ENCODE measurements at places on chromosomes 3 and 15.

DNA sequence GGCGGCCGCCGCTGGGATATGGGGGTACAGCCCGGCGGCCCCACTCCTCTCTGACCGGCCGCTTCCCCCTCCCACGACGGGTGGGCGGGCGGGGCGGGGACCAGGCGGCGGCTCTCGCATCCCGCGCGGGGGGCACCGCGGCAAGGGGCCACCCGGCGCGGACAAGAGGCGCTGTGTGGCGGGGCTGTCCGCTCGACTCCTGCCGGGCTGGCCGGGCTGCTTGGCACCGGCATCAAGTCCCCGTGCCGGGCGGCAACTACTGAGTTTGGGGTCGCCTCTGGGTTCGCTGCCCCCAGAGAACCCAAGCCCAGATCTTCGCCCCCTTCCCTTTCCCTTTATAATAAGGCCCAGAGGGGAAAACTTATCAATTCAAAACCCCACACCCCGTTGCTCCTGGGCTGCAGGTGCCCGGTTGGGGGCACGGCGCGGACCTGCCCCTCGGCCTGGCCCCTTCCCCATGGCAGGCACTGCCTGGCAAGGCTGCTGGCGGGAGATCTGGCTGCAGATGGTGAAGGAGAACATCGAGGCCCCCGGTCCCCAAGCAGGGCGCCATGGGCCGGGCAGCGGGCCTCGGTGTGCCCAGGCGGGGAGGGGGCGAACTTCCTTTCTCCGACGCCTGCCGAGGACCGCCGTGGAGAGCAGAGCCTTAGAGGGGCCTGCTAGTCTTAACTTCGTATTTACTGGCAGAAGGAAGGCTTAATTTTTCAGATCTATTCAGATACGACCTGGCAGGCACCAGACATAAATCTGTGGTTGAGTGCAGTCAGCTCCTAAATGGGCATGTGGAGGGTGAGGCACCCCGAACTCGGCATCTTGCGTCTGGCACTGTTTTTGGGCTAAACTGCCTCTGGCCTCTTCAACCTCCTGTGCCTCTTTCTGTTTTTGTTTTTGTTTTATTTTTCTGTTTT, 911 bp downstream of the APBA2 start:
- no peak for DNase-seq

DNA sequence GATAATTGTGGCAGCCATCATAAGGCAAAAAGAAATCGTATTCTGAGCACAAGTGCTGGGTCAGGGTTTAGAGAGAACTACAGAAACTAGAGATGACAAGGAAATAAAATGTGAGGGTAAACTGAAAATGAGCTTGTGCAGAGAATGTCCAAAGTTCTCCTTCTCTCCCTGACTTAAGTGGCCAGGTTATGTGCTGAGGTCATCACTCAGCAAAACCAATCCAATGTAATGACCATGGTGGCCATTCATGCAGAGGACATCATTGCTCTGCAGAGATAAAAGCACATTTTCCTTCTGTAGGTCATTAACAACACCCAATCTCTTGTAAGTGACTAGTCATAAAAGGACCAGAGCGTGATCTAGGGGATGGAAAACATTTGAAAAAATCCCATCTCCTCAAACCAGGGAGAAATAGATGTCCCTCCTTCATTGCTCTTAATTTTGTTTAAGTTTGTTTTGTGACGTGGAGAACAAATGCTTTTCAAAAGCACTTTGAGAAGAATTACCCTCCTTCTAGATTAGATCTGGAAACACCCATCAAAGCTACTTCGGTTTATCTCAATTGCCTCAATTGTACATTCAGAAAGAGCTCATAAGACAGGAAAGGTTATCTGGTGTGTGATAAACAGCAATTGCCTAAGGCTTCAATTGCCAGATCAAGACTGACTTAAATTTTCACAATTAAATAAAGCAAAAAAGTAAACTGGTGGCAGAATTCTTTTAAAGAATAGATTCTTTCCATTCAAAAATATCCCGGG, 173.4 kb downstream of the SERPINI1 start:
- no peak for DNase-seq

DNA sequence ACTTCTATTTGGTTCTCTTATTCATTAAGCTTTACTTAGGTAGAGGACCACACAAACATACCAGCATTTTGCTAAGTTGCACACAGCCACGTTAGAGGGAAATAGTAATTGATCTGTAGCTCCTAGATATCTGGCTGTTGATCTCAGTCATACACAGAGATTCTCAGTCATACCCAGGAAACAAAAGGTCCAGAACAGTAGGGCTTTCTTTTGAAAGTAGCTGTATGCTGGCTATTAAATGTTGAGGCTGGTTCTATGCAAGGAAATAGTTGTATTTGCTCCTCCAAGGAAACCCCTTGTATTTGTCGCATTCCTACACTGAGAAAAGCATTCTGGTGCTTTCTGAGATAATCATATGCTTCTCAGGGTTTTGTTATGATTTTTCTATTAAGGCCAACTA, 523.8 kb downstream of the SOX2 start:
- no peak for DNase-seq

DNA sequence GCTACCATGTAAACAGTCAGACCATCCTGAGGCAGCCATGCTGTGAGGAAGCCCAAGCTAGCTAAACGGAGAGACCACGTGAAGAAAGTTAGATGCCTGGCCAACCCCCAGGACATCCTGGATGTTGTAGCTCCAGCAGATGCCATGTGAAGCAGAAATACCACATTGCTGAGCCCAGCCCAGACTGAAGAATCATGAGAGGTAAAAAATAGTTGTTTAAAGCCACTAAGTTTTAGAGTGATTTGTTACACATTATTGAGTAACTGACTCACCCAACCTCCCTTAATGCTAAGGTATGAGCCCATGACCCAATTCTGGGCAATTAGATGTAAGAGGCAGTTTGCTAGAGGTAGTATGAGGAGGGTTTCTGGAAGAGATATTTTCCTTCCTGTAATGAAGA, 200.5 kb downstream of the THRB start:
- no peak for DNase-seq

GRCh38 chr3:43734685-43735084, 43.9 kb downstream of the ABHD5 start:
- no peak for DNase-seq

DNA sequence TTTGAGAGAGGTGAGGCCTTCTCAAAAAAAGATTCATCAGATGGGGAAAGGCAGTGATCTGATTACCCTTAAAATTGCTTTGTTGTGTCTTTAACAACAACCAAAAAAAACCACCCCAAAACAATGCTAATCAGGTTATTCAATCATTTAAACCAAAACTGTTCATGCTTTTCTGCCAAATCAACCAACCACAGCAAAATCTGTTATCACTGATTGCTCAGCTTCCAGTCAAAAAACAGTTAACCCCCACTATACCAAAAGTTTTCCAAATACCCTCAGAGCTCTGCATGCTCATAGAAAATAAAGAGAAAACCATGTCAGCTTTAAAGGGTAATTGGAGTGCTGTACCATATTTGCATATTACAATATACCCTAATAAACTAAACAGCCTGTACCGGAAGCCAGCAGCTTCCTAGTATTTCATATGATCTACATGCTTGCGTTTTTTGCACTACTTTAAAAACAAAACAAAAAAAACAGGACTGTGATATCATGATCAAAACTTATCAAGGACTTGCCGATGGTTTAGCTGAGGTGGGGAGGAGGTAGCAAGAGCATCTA, 22.8 kb downstream of the SATB1 start:
- no peak for DNase-seq

- DNase-seq = no peak
These were observed 207.6 kb upstream of the AZI2 start for GRCh38 chr3:28556195-28556594.

DNA sequence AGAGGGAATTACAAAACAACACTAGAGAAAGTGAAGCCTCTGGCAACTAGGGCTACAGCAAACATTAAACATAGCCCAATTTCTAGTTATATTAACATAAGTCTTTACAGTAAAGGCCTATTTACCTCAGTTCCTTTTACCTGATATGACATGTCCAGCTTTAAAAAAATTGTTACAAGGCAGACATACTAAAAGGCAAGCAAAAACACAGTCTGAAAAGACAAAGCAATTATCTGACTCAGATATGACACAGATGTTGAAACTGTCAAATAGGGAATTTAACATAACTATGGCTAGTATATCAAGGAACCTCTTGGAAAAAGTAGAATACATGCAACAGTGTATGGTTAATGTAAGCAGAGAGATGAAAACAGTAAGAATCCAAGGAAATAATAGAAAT, 238.6 kb downstream of the RAP2B start:
- DNase-seq = no peak

GRCh38 chr3:14241716-14242115, 63.1 kb downstream of the LSM3 start:
- no peak for DNase-seq

GRCh38 chr3:63878394-63879060, 14.9 kb downstream of the ATXN7 start:
- DNase-seq = no peak

- no peak for DNase-seq
These were observed 251.7 kb downstream of the KCNMB2 start for GRCh38 chr3:178787960-178788359.

- DNase-seq = no peak
These were observed 17.8 kb downstream of the DIPK2A start for GRCh38 chr3:143989461-143989860.

GRCh38 chr3:97948351-97949109, 23.7 kb downstream of the RIOX2 start:
- DNase-seq = no peak

DNA sequence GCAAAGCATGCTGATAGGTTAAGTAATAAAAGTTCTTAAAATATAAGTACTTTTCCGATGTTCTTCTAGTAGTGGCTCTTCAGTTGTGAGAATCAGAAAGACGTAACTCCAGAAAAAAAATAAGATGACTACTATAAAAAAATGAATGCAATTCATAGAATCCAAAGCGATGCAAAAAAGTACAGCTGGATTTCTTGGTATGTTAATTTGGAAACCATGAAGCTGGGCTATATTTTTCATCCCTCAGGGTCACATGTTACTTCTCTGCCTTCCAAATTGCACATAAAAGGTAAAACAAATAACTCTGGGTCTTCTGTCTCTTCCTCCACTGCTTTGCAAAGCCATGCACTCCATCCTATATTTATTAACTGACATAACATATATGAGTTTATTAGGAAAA, 843.9 kb upstream of the DPPA4 start:
- DNase-seq = no peak

GRCh38 chr3:197175503-197175902, 122.9 kb downstream of the DLG1 start:
- DNase-seq = no peak

DNA sequence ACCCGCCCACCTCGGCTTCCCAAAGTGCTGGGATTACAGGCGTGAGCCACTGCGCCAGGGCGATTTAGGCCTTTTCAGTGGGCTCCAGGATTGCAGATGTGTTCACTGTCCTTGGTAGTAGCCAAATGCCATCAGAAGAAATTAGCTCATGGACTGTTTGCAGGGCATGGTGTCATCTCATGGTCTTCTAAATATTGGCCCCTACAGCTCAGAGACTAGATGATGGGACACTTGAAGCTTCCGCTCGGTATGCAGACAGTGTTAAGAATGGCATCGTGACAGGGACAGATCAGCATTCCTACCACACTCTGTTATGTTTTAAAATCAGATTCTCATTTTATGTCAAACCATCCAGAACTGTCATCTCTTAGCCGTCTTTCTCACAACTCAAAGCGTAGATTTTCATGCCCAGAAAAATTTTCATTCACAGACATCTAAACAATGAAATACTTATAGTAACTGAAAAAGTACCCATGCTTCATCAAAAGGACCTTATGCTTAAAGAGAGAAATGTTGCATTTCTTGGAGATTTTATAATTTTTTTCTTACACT, 24.9 kb downstream of the SLCO3A1 start:
- DNase-seq = no peak

DNA sequence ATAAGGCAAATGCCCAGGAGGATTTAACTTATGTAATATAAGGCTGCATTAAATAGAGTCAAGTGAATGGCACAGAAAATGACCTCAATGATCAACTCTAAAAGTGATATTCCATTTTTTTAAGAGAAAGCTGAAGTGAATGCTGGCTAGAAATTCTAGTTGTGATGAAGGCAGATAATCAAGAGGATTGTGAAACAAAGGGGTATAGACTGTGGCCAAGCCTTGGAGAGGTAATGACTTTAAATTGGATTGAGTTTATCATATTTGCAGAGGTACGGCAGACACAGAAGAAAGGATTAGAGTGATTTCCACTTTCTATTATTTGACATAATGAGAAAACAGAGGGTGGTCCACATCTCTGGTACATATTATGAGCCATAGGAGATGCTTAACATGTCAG, 269.2 kb downstream of the MECOM start:
- DNase-seq = no peak

GRCh38 chr3:171156401-171157010, 130.0 kb upstream of the SLC2A2 start:
- DNase-seq = no peak

GRCh38 chr3:69724722-69725435, 14.4 kb upstream of the MITF start:
- no peak for DNase-seq

- DNase-seq = no peak
These were observed 385.4 kb downstream of the PTPRG start for GRCh38 chr3:61946570-61947324.

DNA sequence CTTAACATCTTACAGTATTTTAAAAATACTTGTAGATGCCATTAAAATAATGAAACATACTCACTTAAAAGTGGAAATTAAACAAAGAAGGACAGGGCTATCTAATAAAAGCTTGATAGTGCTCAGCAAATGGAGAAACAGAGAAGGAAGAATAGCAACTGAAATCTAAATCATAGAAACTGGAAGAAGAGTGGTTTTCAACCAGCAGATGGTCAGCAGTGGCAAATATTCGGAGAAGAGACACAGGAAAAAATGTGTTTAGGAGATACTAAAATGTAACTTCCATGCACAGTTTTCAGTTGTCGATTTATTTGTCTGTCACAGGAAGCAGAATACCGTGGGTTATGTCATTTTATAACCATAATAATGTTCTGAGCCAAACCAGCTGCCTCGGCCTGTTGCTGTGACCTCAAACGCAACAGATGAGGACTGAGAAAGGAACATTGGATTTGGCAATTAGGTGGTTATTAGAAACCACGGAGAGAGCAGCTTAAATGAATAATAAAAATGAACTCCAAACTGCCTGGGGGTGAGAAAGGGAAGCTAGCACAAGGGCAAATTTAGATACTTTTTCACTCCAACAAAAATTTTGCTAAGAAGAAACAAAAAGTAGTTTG, 246.6 kb upstream of the KCNMB2 start:
- DNase-seq = no peak

DNA sequence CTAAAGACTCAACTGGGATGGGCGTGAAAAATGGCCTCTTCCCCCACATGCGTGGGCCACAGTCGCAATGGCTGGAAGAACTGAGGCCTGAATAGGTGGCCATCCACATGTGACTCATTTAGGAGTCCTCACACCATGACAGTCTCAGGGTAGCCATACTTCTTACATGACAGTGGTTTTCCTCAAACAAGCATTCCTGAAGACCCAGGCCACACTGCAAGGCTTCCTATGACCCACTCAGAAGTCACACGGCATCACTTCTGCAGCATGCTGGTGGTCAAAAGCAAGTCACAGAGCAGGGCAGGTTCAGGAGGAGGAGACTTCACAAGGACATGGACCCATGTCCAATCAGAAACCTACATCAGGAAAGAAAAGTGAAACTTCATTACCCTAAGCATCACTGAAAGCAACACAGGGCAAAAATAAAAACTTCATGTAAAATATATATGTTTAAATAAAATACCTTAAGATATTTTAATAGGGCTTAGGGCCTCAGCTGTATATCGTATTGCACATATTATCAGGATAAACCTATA, 257.1 kb downstream of the OPA1 start:
- DNase-seq = no peak

Measured in activated CD4-positive, CD25-positive, alpha-beta regulatory T cell treated with anti-CD3 and anti-CD28 coated beads, Interleukin-2, amount 50 U/mL, for 16 hours (primary cell).